ENCODE measurements at places on chromosomes 5 and 9.

- peak; percentile 25 for DNase-seq
These were observed 269.4 kb upstream of the MVB12B start for GRCh38 chr9:126057121-126057825.

GRCh38 chr5:134440201-134440755 lies 28.6 kb upstream of the CDKN2AIPNL start:
- no peak for DNase-seq

DNA sequence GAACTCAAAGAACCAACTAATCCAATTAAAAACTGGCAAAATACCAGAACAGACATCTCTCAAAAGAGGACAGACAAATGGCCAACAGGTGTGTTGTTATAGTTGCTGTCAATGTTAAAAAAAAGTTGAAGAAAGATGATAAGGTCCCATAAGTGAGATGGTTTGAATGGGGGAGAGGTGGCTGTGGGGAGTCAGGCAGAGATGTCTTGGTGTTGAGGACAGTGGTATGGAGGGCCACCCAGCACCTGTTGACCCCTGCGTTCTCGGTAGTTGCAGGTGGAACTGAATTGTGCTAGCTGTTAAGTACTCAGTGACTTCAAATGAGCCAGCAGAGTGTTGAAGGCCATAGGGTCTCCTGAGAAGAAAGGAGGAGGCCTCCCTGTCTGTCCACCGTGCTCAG lies 55.9 kb upstream of the PITX1 start:
- DNase-seq = peak; percentile 16

GRCh38 chr9:18907927-18908625 lies 124.9 kb downstream of the SAXO1 start:
- no peak for DNase-seq

GRCh38 chr5:141507387-141508091 lies 18.7 kb downstream of the PCDHGC5 start:
- DNase-seq = peak; percentile 81

DNA sequence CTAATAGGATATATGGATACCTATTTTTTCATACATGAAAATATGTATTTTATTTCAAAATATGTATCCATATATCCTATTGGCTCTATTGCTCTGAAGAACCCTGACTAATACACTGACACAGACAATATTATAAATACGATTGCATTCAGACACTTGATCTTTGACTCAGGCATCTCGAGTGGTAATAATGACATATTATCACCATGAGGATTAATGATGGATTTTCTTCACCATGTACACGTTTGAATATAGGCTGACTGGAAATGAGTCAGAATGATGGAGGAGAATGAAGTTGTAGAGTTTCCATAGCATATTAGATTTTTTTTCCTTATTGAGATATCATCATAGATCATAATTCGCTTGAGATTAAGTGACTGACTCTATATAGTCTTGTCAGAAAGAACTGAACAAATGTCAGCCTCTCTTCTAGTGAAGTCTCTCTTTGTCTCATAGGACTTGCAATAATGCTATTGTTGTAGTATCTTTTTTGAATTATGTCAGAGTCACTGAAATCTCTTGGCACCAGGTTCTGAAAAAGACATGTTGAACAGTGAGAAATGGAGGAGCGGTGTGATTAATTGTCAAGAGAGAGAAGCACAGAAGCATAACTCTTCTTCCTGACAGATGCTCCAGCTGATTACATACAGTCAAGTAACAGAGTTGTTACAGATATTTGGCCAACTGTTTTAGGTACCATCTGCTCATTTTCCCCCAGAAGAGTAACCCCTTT lies 41.4 kb upstream of the SLCO6A1 start:
- DNase-seq = no peak

GRCh38 chr9:3897631-3898030 lies 371.8 kb upstream of the RFX3 start:
- no peak for DNase-seq

GRCh38 chr9:109319017-109319625 lies 1.7 kb downstream of the EPB41L4B start:
- DNase-seq = peak; percentile 51

- peak; percentile 61 for DNase-seq
These were observed 1.5 kb downstream of the FBN2 start for GRCh38 chr5:128536254-128537220.

DNA sequence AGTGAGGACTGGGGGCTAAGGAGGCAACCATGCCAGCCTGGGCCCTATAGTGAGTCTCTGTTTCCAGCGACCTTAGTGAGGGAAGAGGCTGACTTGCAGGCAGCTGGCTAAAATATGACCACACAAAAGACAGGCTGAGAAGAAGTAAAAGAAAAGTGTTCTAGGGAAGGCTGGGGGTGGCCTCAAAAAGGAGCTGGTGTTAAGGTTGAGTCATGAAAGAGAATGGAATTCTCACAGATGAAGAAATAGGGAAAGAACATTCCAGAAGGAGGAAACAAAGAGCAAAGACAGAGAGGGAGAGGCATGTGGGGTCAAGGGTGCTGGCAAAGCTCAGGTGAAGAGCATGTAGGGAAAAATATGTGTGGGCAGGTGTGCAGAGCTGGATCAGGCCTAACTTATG lies 302.7 kb upstream of the RFX3 start:
- no peak for DNase-seq

GRCh38 chr5:137037848-137038247 lies 461.3 kb downstream of the SPOCK1 start:
- no peak for DNase-seq

DNA sequence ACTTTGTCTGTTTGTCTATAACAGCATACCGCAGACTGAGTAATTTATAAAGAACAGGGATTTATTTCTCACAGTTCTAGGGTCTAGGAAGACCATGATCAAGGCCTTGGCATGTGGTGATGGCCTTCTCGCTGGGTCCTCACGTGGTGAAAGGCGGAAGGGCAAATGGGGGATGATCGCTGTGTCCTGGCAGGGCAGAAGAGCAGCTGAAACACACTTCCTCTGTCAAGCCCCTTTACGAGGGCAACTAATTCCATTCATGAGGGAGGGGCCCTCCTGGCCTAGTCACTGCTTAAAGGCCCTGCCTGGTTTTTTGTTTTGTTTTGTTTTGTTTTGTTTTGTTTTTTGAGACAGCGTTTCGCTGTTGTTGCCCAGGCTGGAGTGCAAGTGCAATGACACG lies 41.9 kb upstream of the UBTD2 start:
- DNase-seq = no peak

DNA sequence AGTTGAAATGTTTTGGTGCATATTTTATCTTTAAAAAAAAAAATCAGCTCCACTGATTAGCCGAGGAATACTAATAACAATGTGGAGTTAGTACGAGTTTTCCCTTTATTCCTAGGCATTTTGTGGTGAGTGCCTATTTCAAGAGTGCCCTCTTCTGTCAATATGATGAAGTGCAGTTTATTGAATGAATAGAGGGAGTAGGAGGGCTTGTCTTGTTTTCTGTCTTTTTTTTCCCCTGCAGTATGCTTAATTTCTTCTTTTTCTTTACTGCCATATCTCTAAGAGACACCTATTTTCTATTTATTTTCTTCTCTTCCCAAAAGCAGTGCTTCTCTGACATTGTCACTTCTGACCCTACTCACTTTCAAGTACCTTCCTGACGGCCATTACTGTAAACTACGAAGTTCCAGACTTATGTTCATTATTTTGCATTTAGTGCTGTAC lies 169.6 kb upstream of the PITX1 start:
- no peak for DNase-seq

- DNase-seq = no peak
These were observed 476.6 kb upstream of the EDIL3 start for GRCh38 chr5:84861306-84861705.

DNA sequence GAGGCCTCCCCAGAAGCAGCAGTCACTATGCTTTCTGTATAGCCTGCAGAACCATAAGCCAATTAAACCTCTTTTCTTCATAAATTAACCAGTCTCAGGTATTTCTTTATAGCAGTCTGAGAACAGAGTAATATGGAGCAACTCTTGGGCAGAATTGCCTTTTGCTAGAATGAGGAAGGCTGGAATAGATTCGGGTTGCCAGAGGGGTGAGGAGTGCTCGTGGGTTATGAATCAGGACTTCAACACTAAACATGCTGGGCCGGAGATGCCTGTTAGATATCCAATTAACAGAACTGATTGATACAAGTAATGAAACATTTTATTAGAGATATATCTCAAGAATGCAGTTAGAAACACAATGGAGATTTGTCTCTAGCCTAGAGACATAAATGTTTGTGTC lies 140.9 kb upstream of the MAP3K1 start:
- DNase-seq = no peak
